ENCODE measurements at places on chromosomes 7 and 10. TPM values are rescaled to one million over a fixed set of nuclear protein-coding genes. Genes with fewer than 3 reads are reported as not detected.

Gene AMPH
- total RNA-seq, result not detected

Gene OR2A12
- total RNA-seq, result not detected

Gene FGL2
- 1.7 TPM for total RNA-seq

Gene RPEL1
- not detected for total RNA-seq

Gene ASB15
- not detected for total RNA-seq
